ENCODE measurements at places on chromosomes 4 and X.

DNA sequence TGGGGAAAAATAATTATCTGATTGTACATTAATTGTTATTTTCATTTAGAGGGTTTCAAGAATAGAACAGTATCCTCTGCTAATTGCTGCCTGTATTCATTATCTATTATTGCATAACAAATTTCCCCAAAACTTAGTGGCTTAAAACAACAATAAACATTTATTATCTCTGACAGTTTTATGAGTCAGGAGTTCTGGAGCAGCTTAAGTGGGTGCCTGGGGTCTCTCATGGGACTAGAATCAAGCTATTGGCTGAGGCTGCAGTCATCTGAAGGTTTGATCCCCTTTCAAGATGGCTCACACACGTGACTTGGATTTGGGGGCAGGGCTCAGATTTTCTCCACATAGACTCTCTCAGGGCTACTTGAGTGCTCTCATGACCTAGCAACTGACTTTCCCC, 98.1 kb upstream of the JADE1 start:
- DNase-seq = no peak

DNA sequence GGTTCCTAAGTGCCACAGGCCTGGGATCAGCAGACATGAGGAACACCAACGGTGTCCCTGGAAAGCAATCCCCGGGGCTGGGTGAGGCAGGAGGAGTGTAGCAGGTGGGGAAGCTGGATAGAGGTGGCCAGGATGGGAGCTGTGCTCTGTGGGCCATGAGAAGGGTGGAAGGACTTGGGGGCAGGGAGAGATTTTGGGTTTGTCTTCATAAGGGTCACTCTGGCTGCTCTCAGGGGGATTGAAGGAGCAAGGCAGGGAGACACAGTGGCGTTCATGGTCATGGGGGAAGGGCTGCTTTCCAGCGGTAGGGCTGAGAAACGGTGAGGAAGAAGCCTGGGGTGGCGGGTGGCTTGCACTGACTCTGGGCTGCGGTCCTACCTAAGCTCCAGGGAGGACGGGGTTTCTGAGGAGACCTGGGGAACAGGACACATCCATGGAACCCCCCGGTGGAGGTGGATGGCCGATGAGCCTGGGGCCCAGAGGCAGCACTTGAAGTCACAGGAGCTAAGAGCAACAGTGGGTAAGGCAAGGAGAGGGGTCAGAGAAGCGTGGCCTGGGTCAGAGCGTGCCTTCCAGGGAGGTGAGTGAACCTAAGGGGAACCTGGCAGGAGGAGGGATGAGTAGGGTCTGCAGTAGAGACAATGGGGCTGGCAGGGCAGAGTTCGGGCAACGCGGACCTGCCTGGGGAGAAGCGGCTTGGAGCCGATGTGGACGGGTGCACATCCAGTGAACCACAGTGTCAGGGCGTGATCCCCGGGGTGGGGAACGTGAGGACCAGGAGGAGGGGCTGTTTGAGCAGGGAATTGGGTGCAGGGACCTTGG, 12.4 kb upstream of the CTBP1 start:
- no peak for DNase-seq

DNA sequence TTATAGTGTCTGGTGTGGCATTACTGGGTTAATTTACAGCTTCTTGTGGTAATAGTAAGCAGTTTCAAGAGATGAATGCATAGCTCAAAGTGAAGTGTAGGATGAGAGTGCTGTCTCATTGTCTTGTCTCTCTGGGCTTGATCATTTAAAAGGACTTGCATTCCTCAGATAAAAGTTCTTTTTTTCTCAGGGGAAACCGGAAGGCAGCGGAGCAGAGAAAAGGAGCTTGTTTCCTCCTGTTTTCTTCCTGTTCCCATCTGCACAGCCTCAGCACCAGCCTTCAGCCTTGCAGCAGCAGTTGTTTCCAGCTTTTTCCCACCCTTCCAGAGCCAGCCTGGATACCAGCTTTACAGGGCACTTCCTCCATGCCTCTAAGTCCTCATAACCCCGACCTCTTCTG, 61.4 kb upstream of the LGI2 start:
- DNase-seq = no peak

DNA sequence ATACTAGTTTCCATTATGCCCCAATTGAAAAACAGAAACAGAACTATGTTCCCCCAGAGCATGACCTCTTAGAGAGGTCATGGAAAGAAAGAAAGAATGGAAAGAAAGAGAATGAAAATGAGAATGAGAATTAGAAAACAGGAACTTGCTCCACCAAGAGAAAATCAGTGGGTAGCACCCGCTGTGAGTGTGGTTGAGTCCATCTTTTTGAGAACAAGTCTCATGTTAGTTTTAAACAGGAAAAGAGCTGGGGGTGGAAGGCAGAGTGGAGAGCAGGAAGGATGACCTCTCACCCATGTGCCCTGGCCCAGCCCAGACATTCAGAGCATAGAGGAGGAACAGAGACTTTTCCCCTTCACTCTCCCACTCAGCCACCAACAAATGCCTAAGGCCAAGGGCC, 4.9 kb downstream of the GSX2 start:
- DNase-seq = no peak

DNA sequence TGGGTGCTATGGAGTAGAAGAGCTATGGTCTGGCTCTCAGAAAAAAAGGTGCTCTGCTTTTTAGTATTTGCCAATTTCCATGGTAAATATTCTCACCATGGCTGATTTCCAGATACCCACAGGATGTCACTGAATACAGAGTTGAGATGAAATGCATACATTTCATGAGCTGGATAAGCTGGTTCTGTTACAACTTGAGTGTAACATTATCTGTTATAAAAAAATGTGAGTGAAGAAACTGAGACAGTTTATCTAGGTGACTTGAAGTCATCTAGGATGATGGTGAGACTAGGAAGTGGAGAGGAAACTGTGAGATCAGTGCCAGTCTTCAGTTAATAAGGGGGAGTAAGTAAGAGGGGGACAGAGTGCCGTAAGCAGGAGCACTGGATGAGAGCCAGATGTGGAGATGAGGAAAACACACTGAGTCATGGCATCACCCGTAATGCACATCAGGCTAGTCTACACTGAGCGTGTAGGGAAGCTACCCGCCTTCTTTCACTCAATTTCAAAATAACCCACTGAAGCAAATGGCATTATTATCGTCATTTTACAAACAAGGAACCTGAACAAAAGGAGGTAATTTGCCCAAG, 5.0 kb downstream of the HPSE start:
- no peak for DNase-seq

GRCh38 chrX:119118780-119119395, 8.7 kb downstream of the KIAA1210 start:
- peak; percentile 7 for DNase-seq

DNA sequence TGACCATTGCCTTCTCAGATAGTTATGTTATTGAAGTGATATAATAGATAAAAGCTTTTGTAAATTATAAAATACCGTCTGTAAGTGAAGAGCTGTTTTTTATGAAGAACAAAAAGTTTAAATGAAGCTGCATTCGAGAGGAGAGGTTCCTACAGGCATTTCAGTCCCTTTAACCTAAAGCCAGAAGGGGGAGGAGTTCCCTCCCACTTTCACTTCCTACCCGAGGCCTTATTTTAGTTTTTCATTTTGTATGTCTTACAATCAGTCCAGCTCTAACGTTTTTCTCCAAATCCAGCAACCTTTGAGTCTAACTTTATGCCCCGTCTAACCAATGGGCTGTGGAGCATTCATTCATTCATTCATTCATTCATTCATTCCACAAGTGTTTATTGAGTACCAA, 16.5 kb upstream of the SOX3 start:
- no peak for DNase-seq

- peak; percentile 23 for DNase-seq
Measured at GRCh38 chr4:140856621-140857062, 100.5 kb upstream of the TBC1D9 start.

DNA sequence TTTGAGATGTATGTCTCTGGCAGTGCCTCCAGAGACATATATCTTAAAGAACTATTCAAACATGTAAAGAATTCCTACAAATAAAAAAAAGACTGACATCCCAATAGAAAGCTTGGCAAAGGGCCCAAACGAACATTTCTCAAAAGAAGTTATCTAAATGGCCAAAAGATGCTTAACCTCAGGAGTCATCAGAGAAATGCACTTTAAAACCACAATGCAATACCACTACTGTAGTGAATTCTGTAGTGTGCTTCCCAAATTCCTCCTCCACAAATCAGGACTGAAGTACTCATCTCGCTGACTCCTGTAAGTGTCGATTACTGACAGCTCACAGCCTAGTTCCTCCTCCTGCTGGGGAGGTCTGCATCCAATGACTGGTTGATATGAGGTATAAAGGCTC, 129.0 kb upstream of the MAMLD1 start:
- no peak for DNase-seq

DNA sequence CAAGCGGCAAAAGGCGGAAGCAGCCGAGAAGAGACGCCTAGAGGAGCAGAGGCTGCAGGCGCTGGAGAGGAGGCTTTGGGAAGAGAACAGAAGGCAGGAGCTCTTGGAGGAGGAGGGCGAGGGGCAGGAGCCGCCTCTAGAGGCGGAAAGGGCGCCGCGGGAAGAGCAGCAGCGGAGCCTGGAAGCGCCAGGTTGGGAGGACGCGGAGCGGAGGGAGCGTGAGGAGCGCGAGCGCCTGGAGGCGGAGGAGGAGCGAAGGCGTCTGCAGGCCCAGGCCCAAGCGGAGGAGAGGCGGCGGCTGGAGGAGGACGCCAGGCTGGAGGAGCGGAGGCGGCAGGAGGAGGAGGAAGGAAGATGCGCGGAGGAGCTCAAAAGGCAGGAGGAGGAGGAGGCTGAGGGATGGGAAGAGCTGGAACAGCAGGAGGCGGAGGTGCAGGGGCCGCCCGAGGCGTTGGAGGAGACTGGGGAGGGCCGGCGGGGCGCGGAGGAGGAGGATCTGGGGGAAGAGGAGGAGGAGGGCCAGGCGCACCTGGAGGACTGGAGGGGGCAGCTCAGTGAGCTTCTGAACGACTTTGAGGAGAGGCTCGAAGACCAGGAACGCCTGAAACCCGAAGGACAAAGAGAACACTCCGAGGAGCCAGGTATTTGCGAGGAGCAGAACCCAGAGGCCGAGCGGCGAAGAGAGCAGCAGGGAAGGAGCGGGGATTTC, 72.9 kb downstream of the AASDH start:
- DNase-seq = no peak

DNA sequence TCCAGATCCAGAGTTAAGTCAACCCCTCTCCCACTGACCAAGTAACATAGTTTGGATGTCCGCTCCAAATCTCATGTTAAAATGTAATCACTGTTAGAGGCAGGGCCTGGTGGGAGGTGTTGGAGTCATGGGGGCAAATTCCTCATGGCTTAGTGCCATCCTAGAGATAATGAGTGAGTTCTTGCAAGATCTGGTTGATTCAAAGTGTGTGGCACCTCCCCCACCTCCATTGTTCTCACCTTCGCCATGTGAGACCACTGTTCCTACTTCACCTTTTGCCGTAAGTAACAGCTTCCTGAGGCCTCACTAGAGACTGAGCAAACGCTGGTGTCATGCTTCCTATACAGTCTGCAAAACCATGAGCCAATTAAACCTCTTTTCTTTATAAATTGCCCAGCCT, 548.8 kb downstream of the INPP4B start:
- no peak for DNase-seq

DNA sequence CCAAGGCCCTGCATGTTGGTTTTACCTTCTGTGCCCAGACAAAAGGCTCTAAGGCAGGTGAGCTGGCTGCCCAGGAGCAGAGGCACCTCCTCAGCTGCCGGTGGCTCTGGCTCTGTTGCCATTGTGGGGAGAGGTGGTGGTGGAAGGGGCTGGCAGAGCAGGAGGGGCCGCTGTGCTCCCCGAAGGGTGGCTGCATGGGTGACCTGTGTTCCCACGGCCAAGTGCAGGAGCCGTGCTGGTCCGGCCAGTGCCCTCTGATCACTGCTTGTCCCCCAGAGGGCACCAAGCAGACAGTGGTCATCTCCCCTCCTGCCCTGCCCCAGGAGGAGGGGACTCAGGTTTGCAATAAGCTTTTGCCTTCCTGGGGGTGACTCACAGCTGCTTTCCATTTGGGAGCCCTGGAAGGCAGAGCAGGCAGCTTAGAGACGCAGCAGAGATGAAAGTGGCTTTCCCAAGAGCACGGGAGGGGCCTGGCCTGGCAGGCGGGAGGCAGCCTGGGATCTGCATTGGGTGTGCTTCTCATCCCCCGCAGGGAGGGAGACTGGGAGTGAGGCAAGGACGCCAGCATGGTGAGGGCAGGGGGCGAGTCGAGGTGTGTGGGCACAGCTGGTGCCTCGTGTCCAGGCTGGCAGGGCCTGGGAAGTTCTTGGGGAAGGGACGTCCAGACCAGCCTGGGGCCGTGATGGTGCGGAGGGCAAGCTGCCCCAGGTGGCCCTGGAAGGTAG, 28.7 kb downstream of the DOK7 start:
- no peak for DNase-seq

DNA sequence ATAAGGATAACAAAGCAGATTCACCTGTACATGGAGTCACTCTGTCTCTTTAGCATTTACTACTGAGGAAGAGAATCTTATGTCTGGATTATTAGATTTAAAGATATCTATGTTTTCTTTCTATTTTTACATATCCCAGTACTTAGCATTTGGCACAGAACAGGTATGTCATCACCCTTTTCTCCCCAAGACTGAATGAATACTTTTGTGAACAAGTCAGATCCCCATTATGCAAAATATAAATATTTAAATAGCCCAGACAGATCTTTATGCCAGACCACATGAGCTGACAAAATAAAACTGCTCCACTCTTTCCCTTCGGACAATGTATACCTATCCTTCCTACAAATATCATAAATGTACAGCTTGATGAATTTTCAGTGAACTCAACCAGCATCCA, 94.5 kb downstream of the CASK start:
- DNase-seq = no peak

DNA sequence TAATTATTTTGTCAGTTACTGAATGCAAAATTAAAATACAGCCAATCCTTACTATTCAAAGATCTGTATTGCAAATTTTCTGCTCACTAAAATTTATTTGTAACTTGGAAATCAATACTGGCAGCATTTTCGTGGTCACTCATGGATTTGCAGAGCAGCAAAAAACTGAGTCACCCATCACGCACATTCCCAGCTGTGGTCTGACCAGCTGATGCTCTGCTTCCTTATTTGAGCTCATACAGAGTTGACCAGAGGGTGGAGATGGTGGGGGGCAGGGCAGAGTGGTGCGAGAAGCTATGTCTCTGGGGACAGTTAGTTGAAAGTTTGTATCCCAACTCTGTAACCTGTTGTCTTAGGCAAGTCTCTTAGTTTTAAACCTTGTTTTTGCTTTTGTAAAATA, 214.8 kb downstream of the SPCS3 start:
- peak; percentile 47 for DNase-seq

- peak; percentile 54 for DNase-seq
Measured at GRCh38 chrX:49199906-49200771, at the start of gene SYP. TSS of gene SYP (minus strand) at chrX:49200193. CDS start at chrX:49200186, 7 bp downstream.

DNA sequence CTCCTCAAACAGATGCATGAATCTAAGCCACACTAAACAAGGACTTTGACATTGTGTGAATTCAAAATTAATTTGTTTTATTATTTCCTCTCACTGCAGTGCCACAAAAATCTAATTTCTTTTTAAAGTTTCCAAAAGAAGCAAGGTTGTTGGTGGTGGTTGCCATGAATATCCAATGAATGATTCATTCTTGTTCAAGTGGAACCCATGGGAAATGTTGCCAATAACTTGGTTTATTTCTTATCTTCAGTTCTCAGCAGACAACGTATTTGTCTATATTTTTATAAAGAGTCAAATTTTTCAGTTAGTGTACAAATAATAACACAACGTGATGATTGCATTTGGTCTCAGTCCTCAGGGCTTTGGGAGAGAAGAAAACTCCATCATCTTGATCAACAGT, 309.4 kb upstream of the NOCT start:
- no peak for DNase-seq
